Foreskin fibroblast (primary cell): ENCODE measurements at places on chromosomes 13 and 19.
A peak's percentile ranks its signal among the peaks of the same experiment; 100 is the strongest.

DNA sequence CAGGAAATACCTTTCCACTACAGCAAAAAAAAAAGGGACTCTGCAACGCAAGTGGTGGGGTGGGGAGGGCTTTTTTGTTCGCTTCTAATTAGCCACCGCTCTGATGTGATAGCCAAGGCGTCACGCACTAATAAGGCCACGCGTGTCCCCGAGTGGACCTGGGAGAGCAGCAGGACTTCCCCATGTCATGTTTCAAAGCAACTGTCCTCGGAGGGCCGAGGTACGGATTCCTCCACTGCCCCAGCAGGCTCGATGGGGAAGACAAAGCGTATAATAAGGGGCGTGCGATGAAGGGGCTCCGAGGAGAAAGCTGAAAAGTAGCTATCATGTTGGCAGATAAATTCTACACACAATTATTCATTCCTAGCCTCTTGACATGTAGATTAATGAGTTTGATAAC lies 179.7 kb upstream of the ZNF507 start:
- no peak for DNase-seq

DNA sequence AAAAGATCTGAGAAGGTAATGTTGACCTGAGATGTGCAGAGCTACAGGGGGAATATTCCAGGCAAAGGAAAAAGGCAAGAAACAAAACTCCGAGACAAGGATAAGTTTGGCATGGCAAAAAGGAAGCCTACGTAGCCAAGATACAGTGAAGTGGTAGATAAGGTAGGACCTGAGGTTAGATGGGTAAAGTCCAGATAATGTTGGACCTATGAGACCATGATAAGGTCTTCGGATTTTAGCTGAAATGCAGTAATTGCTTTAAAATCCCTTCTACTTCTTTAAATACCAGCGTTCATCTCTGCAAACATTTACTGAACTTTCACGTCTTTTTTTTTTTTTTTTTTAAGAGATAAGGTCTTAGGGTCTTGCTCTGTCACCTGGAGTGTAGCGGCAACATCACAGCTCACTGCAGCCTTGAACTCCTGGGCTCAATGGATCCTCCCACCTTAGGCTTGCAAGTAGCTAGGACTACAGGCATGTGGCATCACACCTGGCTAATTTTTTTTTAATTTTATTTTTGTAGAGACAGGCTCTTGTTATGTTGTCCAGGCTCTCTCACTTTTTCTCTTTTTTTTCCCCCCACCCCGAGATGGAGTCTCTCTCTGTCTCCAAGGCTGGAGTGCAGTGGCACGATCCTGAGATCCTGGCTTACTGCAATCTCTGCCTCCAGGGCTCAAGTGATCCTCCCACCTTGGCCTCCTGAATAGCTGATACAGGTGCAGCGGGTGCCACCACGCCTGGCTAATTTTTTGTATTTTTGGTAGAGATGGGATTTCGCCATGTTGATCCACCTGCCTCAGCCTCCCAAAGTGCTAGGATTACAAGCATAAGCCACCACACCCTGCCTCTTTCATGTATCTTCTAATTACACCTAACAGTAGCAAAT lies 4.2 kb upstream of the WBP4 start:
- no peak for DNase-seq

DNA sequence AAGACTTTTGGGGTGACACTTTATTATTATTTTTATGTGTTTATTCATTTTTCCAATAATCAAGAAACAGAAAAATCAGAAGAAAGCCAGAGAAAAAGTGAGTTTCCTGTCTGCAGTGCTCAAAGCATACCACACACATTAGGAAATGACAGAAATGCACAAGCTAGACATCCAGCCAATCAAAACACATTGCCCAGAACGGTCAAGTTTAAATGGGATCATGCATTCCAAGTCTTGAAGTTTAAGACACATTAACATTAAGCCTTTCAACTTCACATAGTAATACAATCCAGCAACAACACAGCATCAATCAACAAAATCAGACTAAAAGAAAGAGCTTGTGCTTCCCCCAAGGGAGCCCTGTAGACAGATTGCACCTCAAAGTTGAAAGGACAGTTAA lies 28.7 kb upstream of the MEDAG start:
- peak; percentile 81 for DNase-seq

DNA sequence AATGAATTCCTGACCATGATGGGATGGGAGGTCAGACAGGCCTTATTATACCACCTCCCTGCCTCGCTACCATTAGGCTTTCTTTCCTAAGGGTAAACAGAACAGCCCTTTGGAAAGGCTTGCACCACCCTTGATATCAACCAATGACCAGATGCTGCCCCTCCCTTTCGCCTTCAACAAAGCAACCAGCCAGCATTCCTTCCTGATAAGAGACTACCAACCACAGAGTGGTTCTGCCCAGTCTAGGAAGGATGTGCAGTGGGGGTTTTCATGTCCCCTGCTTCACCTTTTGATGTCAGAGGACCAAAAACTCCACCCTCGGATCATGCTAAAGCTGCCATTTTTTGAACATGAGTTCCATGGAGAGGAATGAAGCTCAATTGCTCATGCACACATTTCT lies 21.7 kb downstream of the TEX30 start:
- DNase-seq = no peak

- no peak for DNase-seq
Measured at GRCh38 chr19:39319098-39319891, 1.4 kb downstream of the LRFN1 start.
